Neural crest cell (in vitro differentiated cells): ENCODE measurements at places on chromosomes 3 and 15. TPM values are rescaled to one million over a fixed set of nuclear protein-coding genes. Genes with fewer than 3 reads are reported as not detected.
A peak's percentile ranks its signal among the peaks of the same experiment; 100 is the strongest.

DNA sequence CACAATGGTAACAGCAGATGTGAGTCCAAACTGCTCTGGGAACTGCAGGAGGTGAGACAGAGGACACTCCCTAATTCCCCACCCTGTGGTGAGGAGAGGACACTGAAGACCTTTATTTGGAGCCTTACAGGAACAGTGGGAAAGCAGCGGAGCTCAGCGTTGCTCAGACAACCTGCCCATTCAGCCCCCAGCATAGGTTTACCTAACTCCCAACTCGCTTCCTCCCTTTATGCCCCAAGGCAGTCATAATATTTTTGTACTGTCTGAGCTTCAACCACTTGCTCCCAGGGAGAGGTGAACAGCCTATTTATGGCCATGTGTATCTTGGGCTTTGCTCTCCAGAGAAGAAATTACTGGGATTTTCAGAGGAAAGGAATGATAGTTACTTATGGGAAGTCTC, 34.1 kb downstream of the SHC4 start:
- H3K4me1 ChIP-seq: peaks cover 6% of the 10 kb centered on the region
- no peak overlapping the region for H3K4me3 ChIP-seq
- H3K36me3 ChIP-seq: no peaks in the 10 kb centered on the region

DNA sequence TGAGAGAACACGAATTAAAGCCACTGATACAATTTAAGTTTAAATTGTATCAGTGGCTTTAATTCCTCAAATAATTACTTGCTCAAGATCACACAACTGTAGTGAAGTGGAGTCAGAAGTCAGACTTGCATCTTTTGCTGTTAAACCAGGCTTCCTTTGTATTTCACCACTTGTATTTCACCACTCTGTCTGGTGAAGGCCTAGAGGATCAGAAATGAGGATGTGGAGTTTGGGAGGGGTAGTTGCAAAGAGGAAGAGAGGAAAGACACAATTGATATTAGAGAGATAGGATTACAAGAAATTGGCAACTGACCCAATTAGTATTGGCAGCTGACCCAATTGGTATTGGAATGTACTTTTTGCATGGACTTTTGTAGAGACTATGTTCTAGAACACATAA, 288.1 kb upstream of the GPR149 start:
- H3K4me3 ChIP-seq: no peak overlapping the region
- no peak overlapping the region for H3K27ac ChIP-seq
- no peak for DNase-seq

DNA sequence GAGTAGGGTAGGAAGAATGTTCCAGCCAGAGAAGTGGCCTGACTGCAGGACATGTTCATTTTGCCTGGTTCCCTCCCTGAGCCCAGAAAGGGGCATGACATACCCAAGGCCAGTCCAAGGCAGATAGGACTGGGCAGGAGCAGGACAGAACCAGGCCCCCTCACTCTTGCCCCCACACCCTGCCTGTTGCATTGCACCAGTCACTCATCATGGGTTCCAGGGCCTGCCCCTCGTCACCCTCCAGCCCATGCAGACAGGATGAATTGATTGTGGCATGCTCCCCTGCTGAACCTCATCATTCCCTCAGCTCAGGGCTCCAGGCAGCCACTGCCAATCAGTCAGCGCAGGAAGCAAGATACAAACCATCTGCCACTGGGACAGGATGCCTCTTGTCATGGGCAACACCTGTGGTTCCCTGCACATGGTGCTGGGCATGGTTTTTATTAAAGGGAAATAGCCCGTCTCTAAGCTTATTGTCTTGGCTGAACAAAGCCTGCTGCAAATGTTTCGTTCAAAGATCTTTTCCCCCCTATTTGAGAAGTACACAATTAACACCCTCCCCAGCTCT, 48.9 kb downstream of the RASGRF1 start:
- peaks cover 11% of the 10 kb centered on the region for H3K4me1 ChIP-seq
- H3K27ac ChIP-seq: no peak overlapping the region
- DNase-seq: no peak
- H3K4me3 ChIP-seq: no peak overlapping the region
- peaks cover 5% of the 10 kb centered on the region for H3K36me3 ChIP-seq

FETUB gene
- total RNA-seq: not detected in 2 replicates

DNA sequence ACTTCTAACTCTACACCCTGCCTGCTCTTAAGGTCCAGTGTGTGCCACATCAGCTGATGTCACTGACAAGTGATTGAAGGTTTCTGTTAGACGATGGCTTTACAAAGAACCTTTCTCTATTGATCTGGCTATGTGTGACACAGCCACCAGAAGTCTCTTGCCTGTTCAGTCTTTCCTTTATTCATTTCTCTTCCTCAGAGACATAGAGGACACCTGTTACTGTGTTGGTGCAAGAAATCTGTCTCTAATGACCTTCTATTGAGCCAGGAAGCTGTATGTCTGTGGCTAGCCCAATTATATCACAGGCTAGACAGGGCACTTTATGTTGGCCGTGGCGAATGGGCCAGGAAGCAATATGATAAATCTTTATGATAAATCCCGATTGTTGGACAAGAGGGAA, 173.3 kb upstream of the GAP43 start:
- peaks cover 8% of the 10 kb centered on the region for H3K4me1 ChIP-seq
- H3K36me3 ChIP-seq: peaks cover 2% of the 10 kb centered on the region
- no peak overlapping the region for H3K27ac ChIP-seq
- H3K4me3 ChIP-seq: no peak overlapping the region
- no peak for DNase-seq

ADAM10 gene
- 116 and 125 TPM in 2 replicates for total RNA-seq

ACTRT3 gene
- total RNA-seq: 1.5 TPM in 2 replicates

- no peaks in the 10 kb centered on the region for H3K27me3 ChIP-seq
- H3K36me3 ChIP-seq: no peaks in the 10 kb centered on the region
- DNase-seq: no peak
- H3K4me1 ChIP-seq: peaks cover 3% of the 10 kb centered on the region
- no peak overlapping the region for H3K4me3 ChIP-seq
These were observed 97.7 kb upstream of the P2RY1 start for GRCh38 chr3:152737021-152737908.

DNA sequence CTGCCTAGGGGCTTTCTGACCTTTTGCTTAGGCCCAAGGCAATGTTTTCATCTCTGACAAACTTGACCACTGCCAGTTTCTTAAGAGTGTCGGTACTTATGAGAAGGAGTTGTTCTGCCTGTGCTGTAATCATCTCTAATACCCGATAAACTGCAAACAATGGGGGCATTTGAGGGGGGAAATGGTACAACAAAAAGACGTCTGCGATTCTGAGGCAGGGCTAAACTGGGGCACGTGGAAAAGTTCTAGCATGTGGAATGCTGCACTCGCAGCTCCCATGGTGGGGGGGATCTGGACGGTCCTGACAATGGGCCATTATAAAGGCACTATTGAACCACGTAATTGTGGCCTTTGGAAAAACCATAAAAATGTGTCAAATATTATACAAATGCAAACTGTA, 73.1 kb upstream of the SAMMSON start:
- H3K27ac ChIP-seq: no peak overlapping the region
- no peaks in the 10 kb centered on the region for H3K36me3 ChIP-seq
- DNase-seq: no peak

GJD2 gene
- 0.07 TPM in 1 of 2 replicates, not detected in the other for total RNA-seq

DNA sequence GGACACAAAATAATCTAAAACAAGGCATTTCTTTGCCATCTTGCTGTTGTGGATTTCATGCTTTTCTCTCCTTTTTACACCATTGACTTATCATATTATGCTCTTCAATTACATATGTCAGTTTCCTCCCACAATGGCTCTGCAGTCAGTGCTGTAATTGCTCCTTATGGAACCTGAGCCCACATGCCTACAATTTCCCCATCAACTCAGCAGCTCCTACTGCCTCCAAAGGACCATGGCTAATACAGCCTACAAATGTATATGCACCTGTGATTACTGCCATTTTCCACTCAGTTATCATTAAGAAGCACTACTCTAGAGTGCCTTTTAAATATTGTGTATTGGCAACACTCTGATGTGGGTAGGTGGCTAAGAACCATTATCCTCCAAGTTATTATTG, 30.8 kb downstream of the RTP4 start:
- no peaks in the 10 kb centered on the region for H3K36me3 ChIP-seq
- no peaks in the 10 kb centered on the region for H3K27me3 ChIP-seq
- DNase-seq: no peak
- H3K4me3 ChIP-seq: no peak overlapping the region
- H3K27ac ChIP-seq: no peak overlapping the region

GRCh38 chr3:20185331-20185678, 701 bp downstream of the SGO1 start:
- H3K36me3 ChIP-seq: peaks cover 5% of the 10 kb centered on the region
- no peaks in the 10 kb centered on the region for H3K4me1 ChIP-seq
- no peak for DNase-seq
- no peaks in the 10 kb centered on the region for H3K27me3 ChIP-seq
- no peak overlapping the region for H3K27ac ChIP-seq
- H3K4me3 ChIP-seq: no peak overlapping the region

- no peaks in the 10 kb centered on the region for H3K27me3 ChIP-seq
- no peaks in the 10 kb centered on the region for H3K36me3 ChIP-seq
- DNase-seq: no peak
- no peaks in the 10 kb centered on the region for H3K4me1 ChIP-seq
- H3K27ac ChIP-seq: no peak overlapping the region
These were observed 245.9 kb downstream of the NAALADL2 start for GRCh38 chr3:175105066-175105465.

IL17RE gene
- 1.4 and 1.7 TPM in 2 replicates for total RNA-seq

DNA sequence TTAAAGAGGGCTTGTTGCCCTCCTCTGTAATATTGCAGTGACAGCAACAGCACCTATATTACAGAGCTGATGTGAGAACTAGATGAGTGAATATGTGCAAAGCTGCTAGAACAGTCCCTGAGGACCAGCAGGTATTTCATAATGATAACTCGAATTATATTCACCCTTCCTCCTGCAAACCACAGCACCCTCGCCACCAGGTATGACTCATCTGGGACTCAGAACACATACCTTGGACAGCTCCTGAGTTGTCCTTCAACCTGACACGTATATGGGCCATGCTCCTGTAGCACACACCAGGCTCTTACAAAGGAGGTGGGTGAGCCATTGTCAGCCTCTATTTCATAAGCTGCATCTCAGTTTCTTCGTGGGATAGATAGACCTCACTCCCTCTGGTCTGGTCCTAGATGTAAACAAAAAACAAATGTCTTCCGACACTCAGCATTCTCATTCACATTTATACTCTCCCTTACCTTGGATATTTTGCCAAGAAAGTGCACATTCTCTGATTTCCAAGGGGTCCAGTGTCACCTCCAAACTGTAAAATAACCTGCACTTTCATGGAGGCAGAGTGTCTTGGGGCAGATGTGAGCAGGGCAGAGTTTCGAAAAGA, 124.5 kb downstream of the TLE3 start:
- H3K27ac ChIP-seq: no peak overlapping the region
- no peak overlapping the region for H3K4me3 ChIP-seq
- no peak for DNase-seq
- no peaks in the 10 kb centered on the region for H3K36me3 ChIP-seq

- H3K36me3 ChIP-seq: peaks cover 11% of the 10 kb centered on the region
- no peak overlapping the region for H3K27ac ChIP-seq
- peaks cover 25% of the 10 kb centered on the region for H3K4me1 ChIP-seq
- peaks cover 16% of the 10 kb centered on the region for H3K27me3 ChIP-seq
- no peak for DNase-seq
These were observed 134.4 kb upstream of the SKOR1 start for GRCh38 chr15:67690936-67691335.

- H3K36me3 ChIP-seq: peaks cover 9% of the 10 kb centered on the region
- H3K4me3 ChIP-seq: peak overlapping the region; percentile 81
- H3K27ac ChIP-seq: no peak overlapping the region
- DNase-seq: no peak
- H3K4me1 ChIP-seq: peaks cover 28% of the 10 kb centered on the region
These were observed 1.9 kb downstream of the RUBCN start for GRCh38 chr3:197734667-197735318.

DNA sequence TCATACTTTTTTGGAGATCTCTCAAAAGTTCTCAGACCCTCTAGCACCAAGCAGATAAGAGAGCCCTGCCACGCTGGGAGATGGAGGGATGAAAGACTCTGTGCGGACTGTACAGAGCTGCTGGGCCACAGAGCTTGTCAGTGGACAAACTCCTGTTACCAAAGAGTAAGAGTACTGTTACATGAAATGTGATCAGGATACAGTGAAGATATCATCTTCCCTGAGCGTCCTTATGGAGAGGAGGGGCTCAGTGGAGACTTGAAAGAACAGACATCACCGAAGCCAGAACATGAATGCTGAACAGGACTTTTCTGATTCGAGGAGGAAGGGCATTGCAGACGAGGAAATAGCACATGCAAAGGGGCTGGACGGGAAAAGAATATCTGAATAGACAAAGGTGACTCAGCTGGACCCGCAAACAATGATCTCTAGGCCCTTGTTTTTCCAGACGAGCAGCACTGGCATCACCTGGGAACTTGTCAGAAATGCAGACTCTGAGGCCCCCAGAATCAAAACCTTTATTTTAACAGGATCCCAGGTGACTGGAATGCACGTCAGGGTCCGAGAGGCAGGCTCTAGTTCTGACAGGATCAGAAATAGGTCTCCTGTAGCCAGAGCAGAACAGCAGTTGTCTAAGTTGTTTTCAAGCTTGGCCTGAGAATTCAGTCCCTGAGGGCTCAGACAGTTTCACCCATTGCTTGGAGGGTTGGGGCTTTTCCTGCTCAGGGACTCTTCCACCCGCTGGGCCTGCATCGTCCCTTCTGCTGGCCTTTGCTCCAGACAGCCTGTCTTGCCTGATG, 277.9 kb downstream of the RPLP1 start:
- no peak for DNase-seq
- H3K4me1 ChIP-seq: peaks cover 26% of the 10 kb centered on the region
- no peaks in the 10 kb centered on the region for H3K36me3 ChIP-seq
- H3K4me3 ChIP-seq: no peak overlapping the region

- H3K27me3 ChIP-seq: no peaks in the 10 kb centered on the region
- H3K4me1 ChIP-seq: peaks cover 3% of the 10 kb centered on the region
- no peak overlapping the region for H3K27ac ChIP-seq
- H3K36me3 ChIP-seq: no peaks in the 10 kb centered on the region
- DNase-seq: no peak
These were observed 702.2 kb downstream of the NLGN1 start for GRCh38 chr3:174099724-174100123.

- H3K4me3 ChIP-seq: no peak overlapping the region
- H3K36me3 ChIP-seq: no peaks in the 10 kb centered on the region
- no peaks in the 10 kb centered on the region for H3K4me1 ChIP-seq
- DNase-seq: peak; percentile 3
These were observed 769.4 kb upstream of the GOLIM4 start for GRCh38 chr3:168865022-168865551.

- H3K36me3 ChIP-seq: peaks cover 22% of the 10 kb centered on the region
- no peak overlapping the region for H3K27ac ChIP-seq
- H3K27me3 ChIP-seq: no peaks in the 10 kb centered on the region
- no peak for DNase-seq
- H3K4me3 ChIP-seq: no peak overlapping the region
These were observed 19.9 kb downstream of the KPNA4 start for GRCh38 chr3:160545504-160545871.

HTR3E gene
- total RNA-seq: not detected in 2 replicates

HDC gene
- 2.6 and 3.5 TPM in 2 replicates for total RNA-seq

GRCh38 chr15:93017526-93017925, 71.5 kb downstream of the RGMA start:
- peaks cover 56% of the 10 kb centered on the region for H3K36me3 ChIP-seq
- H3K27ac ChIP-seq: no peak overlapping the region
- H3K4me1 ChIP-seq: no peaks in the 10 kb centered on the region
- no peaks in the 10 kb centered on the region for H3K27me3 ChIP-seq

GRCh38 chr15:97319291-97319690, 641.2 kb upstream of the ARRDC4 start:
- no peak overlapping the region for H3K4me3 ChIP-seq
- H3K27me3 ChIP-seq: no peaks in the 10 kb centered on the region
- no peak overlapping the region for H3K27ac ChIP-seq
- DNase-seq: no peak
